ENCODE measurements at places on chromosomes 4 and X.

- no peak for DNase-seq
Measured at GRCh38 chr4:70533791-70534190, 15.4 kb downstream of the AMTN start.

DNA sequence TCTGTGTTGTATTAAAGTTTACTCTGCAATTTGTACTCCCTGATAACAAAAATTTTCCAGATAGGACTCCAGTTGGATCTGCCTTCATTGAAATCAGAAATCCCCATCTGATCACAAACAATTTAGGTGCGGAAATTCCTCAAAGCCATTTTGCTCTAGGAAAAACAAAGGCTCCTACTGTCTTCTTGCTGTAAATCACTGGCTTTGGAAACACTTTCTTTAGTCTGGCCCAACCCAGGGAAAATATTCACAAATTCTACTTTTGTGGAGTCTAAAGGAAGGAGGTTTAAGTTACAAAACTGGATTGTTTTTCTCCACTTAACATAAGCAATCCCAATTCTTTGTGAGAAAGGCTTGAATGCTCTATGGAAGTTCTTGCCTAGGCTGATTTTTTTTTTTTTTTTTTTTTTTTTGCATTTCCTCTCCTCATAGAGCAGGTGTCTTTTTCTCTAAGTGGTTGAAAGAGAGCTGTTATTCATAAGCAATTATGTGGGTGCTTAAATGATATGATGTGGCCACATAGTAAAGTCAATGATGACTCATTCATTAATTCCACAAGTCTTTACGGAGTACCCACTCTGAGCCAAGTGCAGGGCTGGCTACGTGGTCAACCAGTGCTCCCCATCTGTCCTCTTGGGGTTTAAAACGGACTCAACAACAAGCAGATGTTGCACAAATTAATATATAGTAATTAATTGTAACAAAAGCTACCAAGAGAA lies 261.4 kb downstream of the LDB2 start:
- DNase-seq: no peak

GRCh38 chr4:127623797-127624083 lies 9.0 kb upstream of the INTU start:
- no peak for DNase-seq

GRCh38 chrX:96611619-96612362 lies 72.9 kb upstream of the DIAPH2 start:
- DNase-seq: no peak

GRCh38 chrX:21802054-21802670 lies 37.3 kb upstream of the MBTPS2 start:
- DNase-seq: no peak

GRCh38 chr4:78534286-78534955 lies 17.1 kb upstream of the ANXA3 start:
- DNase-seq: no peak

DNA sequence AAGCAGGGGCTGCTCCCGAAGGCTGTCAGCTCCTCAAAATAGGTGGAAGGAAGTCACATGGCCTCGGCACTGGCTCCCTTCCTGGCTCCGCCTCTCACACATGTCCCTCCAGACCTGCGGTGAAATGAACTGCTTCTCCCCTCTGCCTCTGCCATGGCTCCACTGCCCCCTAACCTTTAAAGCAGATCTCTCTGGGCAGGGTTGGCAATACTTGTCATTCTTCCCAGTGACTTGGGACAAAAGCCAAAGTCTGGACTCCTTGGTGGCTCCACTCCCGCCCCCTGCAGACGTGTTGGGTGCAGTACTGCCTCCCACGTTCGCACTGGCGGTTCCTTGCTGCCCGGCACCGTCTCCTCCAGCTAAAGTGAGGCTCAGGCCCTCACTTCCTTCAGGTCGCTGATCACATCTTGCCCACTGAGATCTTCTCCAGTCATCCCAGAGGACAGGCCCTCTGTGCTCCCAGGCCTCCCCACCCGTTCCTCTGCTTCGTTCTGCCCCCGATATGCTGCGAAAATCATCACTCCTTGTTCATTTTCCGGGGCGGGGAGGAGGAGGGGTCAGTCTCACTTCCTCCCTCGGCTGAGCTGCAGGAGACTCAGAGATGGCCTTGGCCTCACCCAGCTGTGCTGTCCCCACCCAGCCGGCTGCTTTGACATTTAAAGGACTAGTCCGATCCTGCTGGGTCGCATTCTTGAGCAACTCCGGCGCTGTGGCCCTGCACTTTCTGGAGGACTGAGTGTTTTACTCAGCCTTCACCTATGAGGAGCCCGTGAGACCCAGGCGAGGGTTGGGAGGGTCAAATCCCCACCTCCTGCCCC lies 97.4 kb downstream of the PHKA2 start:
- DNase-seq: no peak

GRCh38 chrX:71579136-71579989 lies 1.1 kb downstream of the GCNA start:
- DNase-seq: no peak

GRCh38 chr4:36944232-36944631 lies 300.3 kb upstream of the NWD2 start:
- no peak for DNase-seq

DNA sequence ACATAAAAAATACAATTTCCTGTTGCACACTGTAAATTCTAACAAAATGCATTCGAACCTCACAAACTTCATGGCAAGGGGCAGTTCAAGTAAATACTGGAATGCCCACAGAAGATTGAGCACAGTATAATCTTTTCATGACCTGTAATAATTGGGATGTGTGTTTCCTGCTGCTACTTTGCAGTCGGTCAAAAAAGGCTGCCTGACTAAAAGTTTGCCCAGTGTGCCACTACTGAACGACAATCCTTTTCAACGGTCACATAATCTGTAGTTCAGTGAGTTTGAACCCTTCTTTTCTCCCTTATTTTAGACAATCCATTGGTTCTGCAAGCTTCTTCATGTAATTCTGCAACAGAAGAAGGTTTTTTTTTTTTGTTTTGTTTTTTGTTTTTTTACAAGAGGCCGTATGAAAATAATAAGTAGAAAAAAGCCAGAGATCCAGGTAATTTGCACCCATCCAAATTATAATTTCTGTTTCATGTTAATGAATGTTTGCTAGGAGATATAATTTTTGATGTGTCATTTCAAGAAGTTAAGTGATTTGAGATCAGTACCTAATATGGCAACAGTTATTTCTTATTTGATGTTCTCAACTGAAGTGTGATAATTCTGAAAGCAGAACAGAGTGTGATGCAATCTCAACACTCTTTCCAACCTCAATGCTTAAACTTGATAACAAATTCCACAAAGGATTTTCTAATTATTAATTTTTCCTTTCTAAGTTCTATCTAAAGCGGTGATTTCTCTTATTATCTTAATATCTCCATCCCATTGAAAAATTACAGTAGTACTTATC lies 237.6 kb downstream of the FSTL5 start:
- DNase-seq: no peak

- no peak for DNase-seq
Measured at GRCh38 chrX:130916636-130917422, 13.8 kb upstream of the ENOX2 start.

GRCh38 chr4:182255441-182256190 lies 12.4 kb downstream of the TENM3 start:
- no peak for DNase-seq

- no peak for DNase-seq
Measured at GRCh38 chrX:12570859-12571501, 220.2 kb upstream of the PRPS2 start.

GRCh38 chr4:139700568-139700967 lies 34.9 kb downstream of the MGST2 start:
- no peak for DNase-seq

DNA sequence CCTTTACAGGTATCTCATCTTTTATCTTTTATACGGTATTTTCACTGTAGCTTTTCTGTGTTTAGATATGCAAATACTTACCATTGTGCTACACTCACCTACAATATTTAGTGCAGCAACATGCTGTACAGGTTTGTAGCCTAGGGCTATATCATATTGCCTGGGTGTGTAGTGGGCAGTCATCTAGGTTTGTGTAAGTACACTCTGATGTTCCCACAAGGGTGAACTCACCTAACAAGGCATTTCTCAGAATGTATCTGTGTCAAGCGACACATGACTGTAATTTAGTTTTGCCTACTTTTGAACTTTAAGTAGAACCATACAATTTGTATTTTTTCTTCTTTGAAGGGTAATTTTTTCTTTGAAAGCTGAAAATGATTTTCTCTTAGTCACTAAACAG lies 54.2 kb upstream of the SLC10A4 start:
- DNase-seq: no peak

- no peak for DNase-seq
Measured at GRCh38 chrX:3160756-3161155, 119.5 kb downstream of the ARSF start.

DNA sequence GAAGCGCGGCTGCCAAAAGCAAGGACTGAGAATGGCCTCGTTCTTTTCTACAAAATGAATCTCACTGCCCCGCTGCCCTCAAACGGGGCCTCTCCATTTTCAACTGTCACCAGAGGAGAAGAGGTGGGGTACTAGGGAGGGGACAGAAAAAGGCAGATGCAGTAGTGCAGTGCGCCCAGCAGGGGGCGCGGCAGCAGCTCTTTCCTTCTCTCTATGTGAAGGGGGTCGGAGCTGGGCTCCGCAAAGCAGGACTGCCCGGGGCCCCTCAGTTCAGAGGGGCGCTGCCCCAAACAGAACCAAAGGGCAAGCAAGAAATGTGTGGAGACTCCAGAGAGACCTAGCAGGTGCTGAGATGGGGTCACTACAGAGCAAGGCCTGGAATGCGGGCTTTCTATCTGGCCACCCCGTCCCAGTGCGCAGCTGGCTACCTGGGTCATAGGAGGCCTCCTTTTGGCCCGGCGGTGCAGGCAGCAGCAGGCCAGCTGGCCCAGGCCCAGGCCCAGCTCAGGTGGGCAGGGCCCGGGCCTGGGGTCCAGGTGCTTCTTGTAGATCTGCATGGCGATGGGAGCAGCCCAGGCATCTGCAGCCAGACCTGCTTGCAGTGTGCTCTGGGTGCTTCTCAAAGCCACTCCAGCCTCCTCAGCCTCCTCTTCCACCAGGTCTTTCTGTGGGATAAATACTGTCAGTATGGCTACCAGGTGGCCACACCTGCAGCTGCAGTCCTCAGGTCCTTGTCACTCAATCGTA lies 5.9 kb downstream of the IRAK1 start:
- peak; percentile 72 for DNase-seq

DNA sequence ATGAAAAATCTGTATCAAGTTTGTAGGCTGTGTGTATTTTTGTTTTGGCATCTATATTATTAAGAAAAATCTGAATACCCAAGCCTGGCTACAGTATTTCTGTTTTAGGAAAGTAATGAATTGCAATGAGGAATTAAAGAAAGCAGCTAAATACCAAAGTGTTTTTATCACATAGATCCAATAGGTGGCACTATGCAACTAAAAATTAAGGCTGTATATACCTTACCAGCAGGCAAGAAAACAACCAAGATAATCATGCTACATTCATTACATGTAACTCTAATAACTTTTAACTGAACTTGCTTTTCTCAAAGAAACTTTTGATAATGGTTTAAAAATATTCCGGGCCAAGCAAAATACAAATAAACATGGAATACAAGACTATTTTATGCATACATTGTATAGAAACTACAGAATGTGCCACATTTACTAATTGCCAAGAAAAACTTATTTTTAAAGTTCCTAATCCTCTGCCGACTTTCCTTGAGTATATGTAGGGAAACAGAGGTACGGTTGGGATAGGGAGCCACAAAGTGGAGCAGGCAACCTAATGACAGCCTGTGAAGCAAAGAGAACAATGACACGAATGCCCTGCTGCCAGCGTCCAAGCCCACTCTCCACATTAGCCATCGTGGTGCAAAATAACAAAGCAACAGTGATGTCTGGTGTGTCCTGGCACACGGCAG lies 63.7 kb downstream of the SEC24D start:
- DNase-seq: no peak

DNA sequence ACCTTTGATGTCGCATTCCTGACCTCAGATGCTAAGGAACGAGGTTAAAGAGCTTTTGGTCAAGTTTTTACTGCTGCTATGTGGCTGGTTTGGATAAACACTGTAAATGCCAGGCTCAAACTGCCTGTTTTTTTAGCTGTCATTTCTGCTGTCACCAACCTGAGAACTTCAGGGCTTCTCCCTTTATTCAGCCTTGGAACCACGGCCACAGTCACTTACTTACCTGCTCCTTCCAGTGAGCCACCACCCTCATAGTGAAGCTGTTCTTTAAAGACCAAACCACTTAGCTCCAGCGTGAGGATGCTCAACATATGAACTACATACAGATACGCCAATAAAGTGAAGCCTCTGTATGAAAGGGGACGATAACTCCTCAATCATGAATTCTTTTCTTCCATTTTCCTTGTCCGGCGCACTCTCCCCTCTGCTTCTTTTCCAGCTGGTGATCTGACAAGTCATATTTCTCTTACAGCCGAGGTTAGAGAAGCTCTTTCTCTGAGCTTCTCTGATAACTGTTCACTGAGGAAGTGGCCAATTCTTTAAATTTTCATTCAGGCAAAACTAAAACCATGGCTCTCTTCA lies 152.8 kb upstream of the ANK2 start:
- DNase-seq: no peak

- DNase-seq: no peak
Measured at GRCh38 chr4:610411-611261, 14.7 kb upstream of the PDE6B start.

DNA sequence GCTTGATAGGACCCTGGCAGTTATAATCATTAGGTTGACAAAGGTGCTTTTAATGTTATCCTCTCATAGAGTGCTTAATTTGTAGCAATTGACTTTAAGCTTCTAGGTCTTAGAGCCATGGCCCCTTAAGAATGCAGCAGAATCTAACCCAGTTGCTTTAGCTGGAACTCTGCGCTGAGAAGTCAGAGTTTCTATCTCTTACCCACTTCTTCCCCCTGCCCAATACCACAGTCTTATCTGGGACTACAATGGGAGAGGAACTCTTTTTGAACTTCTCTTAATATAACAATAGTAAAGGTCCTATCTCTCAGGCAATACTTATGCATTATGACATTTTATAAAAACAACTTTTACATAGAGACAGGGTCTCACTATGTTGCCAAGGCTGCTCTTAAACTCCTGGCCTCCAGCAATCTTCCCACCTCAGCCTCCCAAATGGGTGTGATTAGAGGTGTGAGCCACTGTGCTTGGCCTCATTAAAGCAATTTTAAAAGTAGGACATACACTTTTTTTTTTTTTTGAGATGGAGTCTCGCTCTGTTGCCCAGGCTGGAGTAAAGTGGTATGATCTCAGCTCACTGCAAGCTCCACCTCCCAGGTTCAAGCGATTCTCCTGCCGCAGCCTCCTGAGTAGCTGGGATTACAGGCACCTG lies 1.8 kb downstream of the TLR10 start:
- DNase-seq: no peak

DNA sequence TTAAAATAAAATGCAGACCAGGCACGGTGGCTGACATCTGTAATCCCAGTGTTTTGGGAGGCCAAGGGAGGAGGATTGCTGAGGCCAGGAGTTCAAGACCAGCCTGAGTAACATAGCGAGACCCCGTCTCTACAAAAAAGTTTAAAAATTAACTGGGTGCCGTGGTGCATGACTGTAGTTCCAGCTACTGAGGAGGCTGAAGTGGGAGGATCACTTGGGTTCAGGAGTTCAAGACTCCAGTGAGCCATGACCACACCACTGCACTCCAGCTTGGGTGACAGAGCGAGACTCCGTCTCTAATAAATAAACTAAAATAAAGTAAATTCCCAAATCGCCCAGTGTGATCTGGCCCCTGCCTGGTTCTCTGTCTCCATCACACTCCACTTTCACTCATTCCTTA lies 43.7 kb downstream of the TENM3 start:
- no peak for DNase-seq
